ENCODE measurements at places on chromosomes 12 and 14.

GRCh38 chr12:123035841-123036240 is 55.4 kb downstream of the ARL6IP4 start:
- no peak for DNase-seq

DNA sequence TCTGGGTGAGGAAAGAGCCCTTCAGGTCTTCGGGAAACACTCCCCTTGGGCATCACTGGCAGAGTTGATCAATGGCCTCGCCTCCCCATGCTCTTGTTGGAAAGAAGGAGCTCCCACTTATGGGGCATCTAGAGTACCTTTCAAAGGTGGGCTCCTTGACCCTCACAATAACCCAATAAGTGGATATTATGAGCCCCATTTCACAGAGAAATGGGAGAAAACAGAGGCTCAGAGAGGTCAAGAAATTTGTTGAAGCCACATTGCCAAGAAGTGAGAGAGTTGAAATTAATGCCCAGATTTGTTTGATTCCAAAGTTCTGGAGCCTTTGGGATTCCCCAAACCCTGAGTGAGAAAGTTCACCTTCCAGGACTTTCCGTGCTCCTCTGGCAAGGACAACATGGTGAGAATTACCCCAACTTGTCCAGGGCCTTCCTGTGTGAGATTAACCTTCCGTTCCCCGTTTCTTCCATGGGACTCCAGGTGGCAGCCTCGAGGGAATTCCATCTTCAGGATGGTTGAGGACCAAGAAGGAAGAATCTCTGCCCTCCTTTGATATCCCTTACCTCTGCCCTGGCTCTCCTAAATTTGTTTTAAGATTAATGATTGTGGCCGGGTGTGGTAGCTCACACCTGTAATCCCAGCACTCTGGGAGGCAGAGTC is 7.5 kb upstream of the CHD4 start:
- peak; percentile 39 for DNase-seq

GRCh38 chr14:63478437-63478852 is 64.7 kb downstream of the PPP2R5E start:
- no peak for DNase-seq

GRCh38 chr12:2919249-2919648 is 28.6 kb downstream of the TULP3 start:
- no peak for DNase-seq

GRCh38 chr14:24143511-24143910 is 2.1 kb upstream of the EMC9 start:
- no peak for DNase-seq

GRCh38 chr14:54669721-54670561 is 103.0 kb downstream of the SAMD4A start:
- DNase-seq = no peak

DNA sequence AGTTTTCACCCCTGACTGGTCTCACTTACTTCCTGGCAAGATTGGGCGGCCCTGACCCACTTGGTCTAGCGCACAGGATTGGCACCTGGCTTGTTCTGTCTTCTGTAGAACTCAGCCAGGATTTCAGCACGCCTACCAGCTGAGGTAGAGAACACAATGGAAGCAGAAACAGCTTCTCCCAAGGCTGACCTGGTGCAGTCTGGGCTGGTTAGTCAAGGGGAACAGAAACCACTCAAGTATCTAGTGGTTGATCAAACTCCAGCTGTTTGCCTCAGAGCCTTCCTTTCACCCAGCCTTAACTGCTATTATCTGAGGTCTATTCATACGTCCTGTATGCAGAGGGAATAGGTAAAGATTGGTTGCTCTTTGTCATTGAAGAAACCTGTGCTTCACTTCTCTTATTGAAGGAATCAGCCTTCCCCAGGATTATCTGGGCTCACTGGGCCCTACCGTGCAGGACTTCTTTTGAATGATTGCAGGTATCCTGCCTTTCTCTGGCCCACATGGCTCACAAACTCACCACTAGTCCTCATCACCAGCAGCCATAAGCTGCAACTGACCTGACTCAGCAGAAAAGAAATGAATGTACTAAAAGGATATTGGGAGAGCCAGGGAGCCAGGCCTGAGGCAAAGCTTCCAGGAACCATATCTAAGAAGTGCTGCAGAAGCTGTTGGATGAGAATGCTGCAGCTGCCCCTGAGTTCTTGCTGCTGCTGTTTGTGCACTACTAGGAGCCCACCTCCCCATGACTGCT is 2.5 kb upstream of the PLEKHD1 start:
- DNase-seq = no peak

- DNase-seq = no peak
Measured at GRCh38 chr14:68416171-68416570, 376.7 kb downstream of the ZFP36L1 start.

- DNase-seq = no peak
Measured at GRCh38 chr12:113075137-113075683, 18.7 kb downstream of the DTX1 start.

GRCh38 chr12:108770269-108770829 is 39.0 kb upstream of the CORO1C start:
- no peak for DNase-seq
